ENCODE measurements at places on chromosomes 2 and 18.

GRCh38 chr18:28366676-28367075, 189.7 kb upstream of the CDH2 start:
- DNase-seq = no peak

GRCh38 chr2:47223980-47224379, 68.9 kb upstream of the STPG4 start:
- no peak for DNase-seq

- no peak for DNase-seq
These were observed 353.6 kb upstream of the FSIP2 start for GRCh38 chr2:185384822-185385560.

GRCh38 chr2:39532933-39533332, 95.8 kb upstream of the MAP4K3 start:
- no peak for DNase-seq

GRCh38 chr2:119112230-119112629, 46.3 kb downstream of the C1QL2 start:
- DNase-seq = no peak

DNA sequence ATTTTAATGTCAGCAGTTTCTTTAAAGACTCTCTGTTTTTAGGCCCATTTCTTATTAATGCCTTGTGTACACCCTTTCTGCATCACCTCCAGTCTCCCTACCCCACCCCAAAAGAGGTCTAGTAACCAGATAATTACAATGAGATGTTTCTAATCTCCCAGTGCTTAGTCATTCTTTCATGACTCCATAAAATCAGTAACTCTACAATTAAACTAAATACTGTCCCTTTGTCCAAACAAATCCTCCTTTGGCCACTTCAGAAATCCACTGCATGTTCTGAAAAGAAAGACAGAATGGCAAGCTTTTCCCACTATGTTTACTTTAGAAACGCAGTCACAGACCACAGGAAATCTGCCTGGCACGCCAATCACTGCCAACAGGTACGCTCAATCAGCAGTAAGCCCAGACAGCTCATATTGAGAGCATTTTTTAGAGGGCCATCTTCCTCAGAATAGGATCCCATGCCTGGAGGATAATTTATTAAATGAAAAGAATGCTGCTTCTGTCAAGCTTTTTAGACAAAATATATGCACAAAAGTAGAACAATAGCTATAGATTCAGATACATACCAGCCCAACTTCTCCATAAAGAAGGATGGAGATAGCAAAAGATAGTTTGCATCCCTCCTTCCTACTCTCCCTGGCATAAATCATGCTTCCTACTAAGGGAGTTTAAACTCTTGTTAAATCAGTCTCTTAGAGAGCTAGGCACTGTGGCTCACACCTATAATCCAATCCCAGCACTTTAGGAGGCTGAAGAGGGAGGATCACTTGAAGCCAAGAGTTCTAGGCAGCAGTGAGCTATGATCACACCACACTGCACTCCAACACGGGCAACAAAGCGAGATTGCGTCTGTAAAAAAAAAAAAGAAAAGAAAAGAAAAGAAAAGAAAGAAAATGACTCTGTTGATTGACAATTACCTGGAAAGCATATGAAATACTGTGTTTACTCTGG, 14.6 kb downstream of the CLASP1 start:
- DNase-seq = no peak

DNA sequence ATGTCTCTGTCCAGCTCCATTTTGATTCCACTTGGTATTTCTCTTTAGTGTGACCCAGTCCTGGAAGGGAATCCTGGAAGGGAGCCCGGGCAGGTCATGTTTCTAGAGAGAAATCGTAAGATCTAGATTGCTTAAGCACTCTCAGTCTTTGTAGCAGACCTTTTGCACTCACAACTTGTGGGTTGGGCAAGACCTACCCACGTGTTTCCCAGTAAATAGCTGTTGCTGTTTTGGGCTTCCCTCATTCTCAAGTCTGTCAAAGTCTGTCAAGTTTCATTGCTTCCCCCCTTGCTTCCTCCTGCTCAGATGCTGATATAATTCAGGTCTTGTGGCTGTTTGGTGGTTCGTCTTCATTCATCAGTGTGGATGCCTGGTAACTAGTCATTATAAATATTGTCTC, 17.4 kb upstream of the NEMP2 start:
- DNase-seq = no peak

DNA sequence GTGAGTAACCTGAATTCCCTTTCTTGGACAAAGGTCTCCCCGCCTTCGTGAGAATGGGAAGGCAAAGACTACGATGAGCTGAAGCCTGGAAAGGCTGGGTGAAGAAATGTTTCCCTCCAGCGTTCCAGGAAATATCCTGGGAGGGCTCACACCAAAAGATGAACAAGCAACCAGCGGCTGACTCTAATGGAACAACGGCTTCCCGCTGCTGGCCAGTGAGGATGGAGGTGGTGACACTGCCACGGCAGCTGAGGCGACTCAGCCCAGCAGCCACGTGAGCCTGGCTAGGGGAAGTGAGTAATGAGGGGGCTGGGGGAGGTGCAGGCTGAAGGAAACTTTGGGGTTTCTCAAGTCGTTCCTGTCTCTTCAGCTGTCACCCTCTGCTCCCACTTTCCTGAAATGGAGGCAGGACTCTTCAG, 105.0 kb upstream of the SMAD7 start:
- no peak for DNase-seq

DNA sequence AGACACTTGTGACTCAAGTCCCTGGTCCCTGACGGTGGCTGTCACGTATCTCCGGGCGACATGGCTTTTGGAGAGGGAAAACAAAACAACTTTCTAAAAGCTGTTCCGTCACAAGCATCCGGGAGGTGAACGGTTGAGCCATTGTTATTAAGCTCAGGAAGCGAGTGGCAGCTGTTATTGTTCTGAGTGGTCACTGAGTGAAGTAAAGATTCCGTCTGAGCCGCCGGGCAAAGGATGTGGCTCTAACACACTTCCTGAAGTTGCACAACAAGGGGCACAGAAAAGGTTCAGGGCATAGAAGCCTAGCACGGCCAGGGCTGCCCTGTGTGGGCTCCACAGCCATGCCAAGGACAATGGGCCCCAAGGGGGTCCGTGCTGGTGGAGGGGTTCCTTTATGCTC, 24.3 kb downstream of the INPP5D start:
- DNase-seq = no peak

GRCh38 chr2:172097557-172098131, 5.1 kb downstream of the DLX2 start:
- DNase-seq = no peak

DNA sequence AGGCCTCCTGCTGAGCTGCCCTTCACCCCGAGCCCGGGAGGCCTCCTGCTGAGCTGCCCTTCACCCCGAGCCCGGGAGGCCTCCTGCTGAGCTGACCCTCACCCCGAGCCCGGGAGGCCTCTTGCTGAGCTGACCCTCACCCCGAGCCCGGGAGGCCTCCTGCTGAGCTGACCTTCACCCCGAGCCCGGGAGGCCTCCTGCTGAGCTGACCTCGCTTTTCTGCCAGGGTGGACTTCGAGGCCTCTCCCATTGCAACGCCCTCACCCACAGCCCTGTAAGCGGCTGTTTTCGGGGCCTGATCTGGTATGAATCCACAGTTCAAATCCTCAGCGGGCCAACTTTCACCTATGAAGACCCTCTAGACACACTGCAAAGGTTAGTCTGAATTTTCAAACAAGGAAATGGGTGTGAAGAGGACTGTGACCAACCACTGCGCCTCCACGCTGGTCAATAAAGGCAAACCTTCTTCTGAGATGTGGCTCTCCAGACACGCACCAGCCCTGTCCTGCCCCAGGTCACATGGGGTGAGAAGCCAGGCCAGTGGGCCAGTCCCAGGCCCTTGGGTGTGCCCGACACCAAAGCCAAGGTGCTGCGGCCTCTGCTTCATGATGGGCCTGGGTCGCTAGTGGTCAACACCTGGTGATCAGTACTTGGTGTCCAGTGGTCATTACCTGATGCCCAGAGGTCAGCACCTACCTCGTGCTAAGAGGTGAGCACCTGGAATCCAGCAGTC, 225.1 kb upstream of the SALL3 start:
- no peak for DNase-seq

DNA sequence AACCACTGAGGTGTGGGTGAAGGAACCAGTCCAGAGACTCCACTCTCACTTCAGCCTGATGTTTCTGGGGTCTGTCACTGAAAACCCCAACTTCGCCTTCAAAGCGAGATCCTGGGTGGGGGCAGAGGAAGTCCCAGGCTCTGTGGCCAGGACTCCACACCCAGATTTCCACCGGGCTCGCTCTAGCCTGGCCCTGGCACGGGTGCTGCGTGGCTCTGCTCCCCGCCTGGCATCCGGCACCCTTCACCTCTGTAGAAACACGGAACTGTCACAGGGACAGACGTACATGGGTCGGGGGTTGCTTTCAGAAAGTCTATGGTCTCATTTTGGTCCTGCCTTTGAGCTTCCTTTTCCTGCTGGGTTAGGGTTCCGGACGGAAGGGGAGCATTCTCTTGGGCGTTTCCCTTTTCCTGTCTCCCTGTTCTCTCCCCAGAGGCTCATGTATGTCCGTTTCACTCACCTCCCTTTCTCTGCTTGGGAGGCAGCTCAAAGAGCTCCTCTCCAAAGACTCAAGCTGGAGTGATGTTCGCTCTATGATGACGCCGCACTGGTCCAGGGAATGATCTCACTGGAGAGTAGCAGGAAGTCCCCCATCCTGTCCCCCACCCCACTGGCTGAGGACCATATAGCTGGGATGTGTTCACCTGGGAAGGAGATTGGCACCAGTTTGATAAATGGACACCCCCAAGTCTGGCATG, 41.5 kb downstream of the ODC1 start:
- no peak for DNase-seq

- no peak for DNase-seq
These were observed 215.2 kb downstream of the RAD51AP2 start for GRCh38 chr2:17303054-17303453.

GRCh38 chr2:62142054-62142453, 53.9 kb upstream of the B3GNT2 start:
- no peak for DNase-seq

DNA sequence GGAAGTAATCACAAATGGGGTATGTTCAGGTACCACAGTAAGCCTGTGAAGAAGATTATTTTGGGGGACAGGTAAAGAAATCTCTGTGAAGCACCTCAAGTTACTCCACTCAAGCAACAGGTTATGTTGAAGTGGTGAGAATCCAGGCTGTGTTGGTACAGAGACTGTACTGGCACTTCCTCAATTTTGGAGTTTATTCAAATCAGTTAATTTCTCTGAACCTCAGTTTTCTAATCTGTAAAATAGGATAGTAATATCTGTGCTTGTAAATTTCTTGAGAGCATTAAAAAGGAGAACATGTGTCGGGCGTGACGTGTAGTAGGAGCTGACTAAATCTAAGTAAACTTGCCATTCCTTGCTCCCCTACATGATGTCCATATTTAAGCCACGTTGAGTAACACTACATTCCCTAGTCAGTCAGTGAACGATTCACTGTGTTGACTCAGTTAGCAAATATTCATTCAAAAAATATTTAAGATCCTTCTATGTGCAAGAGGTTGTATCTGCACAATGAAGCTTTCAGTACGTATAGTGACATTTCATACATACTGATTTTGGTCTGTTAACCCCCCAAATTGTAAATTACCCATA, 504.2 kb downstream of the ZEB2 start:
- DNase-seq = no peak

DNA sequence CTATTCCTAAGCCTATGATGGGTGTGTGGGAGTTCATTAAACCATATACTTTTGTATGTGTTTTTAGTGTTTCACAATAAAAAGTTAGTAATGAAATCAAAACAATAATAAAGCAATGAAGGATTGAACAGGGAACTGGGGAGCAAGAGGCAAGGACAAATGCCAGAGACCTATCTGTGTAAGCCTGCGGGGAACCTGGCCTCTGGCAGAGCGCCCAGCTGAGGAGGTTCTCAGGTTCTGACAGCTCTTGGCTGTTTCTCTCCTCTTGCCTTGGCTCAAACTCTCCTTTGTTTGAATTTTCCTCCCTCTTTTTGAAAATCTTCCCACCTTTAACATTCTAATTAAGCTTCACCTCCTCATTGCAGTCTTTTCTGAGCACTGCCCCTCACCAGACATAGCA, 200.0 kb upstream of the NCKAP5 start:
- no peak for DNase-seq

GRCh38 chr2:116696223-116696622, 1118.3 kb upstream of the DDX18 start:
- DNase-seq = no peak

DNA sequence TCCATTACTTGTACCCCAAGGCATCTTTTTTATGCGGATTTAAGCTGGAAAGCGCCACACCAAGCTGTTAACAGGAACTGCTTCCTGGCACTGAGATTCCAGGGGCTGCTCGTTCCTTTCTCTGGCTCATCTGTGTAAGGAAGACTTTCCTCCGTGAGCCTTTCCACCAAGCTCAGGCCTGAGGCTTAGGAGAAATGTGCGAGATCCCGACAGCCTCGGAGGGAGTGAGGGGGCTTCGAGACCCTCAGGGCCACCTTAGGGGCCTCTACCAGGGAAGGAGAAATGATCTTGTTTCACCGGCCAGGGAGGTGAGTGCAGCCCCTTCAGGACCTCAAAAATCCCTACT, 17.1 kb downstream of the B3GNT7 start:
- no peak for DNase-seq

- DNase-seq = no peak
These were observed 284.1 kb downstream of the PHLPP1 start for GRCh38 chr18:62999392-62999791.

DNA sequence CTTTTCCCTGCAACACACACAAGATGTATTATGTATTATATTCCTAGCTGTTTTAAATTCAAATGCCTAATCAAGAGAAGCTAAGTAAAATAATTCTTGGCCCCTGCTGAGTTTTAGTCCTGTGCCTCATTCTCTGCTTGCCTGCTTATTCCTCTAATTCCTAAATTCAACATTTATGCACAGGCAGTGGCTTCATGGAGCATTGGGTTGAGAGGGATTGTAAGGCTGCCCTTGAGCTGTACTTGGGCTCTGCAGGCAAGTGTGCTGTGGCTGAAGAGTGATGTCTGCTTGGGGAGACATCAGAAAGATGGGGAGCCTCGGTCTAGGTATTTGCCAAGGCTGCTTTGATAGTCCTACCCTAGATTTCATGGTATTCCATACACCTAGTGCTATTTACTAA, 27.8 kb downstream of the KIF5C start:
- no peak for DNase-seq

DNA sequence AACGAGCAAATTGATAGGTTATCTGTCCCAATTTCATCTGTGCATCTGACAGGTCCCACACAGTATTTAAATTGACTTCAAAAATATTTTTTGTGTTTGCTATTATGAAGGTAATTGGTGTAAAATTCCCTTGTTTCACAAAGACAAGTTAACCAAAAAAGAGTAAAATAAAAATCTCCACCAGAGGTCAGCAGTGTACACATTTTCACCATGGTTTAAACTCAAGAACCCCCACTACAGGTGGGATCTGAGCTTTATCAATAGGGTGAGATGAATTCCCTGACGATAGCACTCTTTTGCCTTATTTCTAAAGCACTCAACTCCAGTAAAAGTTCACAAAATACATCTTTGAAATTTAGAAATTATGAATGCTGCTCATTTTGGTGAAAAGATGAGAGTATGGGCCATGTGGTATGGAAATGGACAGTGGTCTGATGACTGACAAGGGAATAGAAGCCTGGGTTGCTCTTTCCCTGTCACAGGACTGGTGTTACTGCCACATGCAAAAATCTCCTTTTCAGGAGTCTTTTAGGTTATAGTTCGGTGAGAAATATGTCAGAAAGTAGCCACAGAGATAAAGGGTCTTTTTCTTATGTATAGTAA, 68.0 kb downstream of the SERPINB8 start:
- no peak for DNase-seq

Measured in stimulated activated CD8-positive, alpha-beta memory T cell treated with anti-CD3 and anti-CD28 coated beads, Interleukin-15, amount 100 ng/mL, for 1 hour (primary cell).